Osteoblast (primary cell): ENCODE measurements at places on chromosomes 12 and 14. TPM values are rescaled to one million over a fixed set of nuclear protein-coding genes. Genes with fewer than 3 reads are reported as not detected.

GRCh38 chr12:49917788-49918173 lies 14.1 kb upstream of the FAIM2 start:
- peaks cover 12% of the 10 kb centered on the region for H3K27me3 ChIP-seq
- H3K4me1 ChIP-seq, result peaks cover 10% of the 10 kb centered on the region
- H3K4me3 ChIP-seq, result no peak overlapping the region
- peak; percentile 53 for DNase-seq

GPR132 gene
- total RNA-seq, result under 0.01 TPM in 2 replicates

GRCh38 chr12:89721291-89721987 lies 12.8 kb upstream of the ATP2B1 start:
- H3K4me1 ChIP-seq, result no peaks in the 10 kb centered on the region
- no peak overlapping the region for H3K27ac ChIP-seq
- H3K36me3 ChIP-seq, result no peaks in the 10 kb centered on the region
- no peaks in the 10 kb centered on the region for H3K27me3 ChIP-seq

DNA sequence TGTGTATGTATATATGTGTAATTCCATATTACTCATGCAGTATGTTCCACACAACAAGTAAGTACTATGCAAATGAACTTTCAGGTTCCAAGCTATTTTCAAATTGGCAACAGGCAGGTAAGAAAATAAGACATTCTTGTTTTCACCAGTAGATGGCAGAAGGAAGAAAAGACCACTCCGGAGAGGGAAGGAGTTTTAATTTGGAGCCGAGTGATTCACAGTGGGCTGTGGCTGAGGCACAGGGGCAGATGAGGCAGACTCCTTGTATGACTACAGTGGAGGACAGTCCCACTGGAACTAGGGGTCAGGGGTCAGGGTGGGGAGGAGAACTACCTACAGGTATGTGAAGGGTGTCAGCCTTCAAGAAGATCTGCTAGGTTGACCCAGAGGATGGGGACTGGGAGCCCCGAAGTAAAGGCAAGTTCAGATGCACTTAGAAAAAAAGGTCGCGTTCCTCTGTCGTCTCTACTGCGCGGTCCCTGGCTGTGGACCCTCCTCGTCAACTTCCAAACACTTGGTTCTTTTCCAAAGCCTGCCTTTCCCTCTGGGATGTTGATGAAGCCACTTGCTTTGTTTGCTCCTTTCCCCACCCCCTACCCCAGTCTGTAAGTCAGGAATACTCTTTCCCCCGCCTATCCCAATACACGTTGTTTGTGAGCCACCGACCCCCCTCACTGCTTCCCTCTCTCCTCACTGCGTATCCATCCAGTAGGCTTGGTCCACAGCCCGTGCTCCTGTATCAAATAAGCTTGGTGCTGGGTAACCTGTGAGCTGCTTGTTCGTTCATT lies 24.1 kb downstream of the DDX47 start:
- H3K27me3 ChIP-seq, result no peaks in the 10 kb centered on the region
- H3K36me3 ChIP-seq, result peaks cover 22% of the 10 kb centered on the region
- peak overlapping the region; percentile 86 for H3K27ac ChIP-seq

SLC7A8 gene
- 4.3 and 10.9 TPM in 2 replicates for total RNA-seq

DNA sequence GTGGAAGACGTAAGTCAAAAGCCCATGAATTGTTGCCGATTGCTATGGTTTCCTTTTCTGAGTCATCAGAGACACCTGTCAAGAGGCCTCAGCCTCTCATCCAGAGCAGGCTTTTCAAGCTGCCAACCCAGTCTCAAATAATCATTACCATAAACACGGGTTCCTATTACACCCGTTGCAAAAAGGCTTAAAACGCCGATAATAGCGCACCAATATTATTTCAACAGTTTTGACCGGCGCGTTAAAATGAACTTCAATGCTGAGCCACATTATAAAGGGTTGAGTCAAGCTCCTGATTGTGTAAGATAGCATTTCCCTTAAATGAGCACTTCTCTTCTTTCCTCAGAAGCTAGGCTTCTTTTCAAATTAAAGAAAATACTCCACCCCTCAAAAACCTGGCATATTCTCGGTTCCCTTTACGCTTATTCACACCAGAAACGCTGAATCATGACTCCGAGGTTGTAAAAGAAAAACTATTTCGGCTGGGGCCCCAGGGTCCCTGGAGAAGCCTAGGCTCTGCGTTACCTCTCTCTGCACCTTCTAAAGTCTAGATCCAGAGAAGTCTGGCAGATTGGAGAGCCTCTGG lies 1.4 kb downstream of the TMTC1 start:
- peak; percentile 88 for DNase-seq
- H3K4me3 ChIP-seq, result peak overlapping the region; percentile 86
- peaks cover 11% of the 10 kb centered on the region for H3K4me1 ChIP-seq
- H3K36me3 ChIP-seq, result no peaks in the 10 kb centered on the region

DNA sequence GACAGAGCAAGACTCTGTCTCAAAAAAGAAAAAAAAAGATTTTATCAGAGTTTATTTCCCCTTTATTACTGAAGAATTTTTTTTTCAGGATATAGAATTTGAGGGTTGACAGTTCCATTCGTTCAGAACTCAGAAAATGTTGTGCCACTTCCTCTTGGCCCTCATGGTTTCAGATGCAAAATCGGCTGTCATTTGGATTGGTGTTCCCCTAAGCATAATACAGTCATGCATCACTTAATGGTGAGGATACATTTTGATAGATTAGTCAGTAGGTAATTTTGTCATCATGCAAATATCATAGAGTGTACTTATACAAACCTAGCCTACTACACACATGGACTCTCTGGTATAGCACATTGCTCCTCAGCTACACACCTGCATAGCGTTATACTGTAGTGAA lies 263.9 kb upstream of the RTL1 start:
- no peaks in the 10 kb centered on the region for H3K27me3 ChIP-seq
- H3K27ac ChIP-seq, result no peak overlapping the region
- no peak overlapping the region for H3K4me3 ChIP-seq
- no peak for DNase-seq

DNA sequence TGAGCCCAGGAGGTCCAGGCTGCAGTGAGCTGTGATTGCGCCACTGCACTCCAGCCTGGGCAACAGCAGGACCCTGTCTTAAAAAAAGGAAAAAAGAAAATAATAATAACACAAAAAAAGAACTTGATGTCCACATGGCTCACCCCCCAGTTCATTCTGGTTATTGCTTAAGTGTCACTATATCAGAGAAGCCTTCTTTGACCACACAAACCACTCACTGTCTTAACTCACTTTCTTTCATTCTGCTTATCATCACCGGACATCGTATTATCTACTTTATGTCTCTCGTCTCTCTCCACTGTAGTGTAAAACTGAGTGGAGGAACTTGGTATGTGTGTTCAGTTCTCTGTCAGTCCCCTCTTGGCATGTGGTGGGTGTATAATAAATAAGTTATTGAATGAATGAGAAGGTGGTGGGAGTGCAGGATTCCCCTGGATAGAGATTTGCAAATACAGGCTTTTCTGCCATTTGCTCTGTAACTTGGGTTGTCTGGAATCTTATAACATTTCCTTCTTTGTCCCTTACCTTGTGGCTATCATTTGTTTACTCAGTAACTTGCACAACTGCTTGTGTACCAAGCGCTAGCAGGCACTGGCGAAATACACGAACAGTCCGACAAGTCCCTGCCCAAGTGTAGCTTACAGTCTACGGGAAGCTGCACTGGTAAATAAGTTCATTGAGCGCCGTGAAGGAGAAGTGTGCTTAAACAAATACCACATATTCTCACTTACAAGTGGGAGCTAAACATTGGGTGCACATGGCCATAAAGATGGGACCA lies 86.6 kb upstream of the TRAF3 start:
- no peaks in the 10 kb centered on the region for H3K4me1 ChIP-seq
- no peaks in the 10 kb centered on the region for H3K27me3 ChIP-seq
- no peak for DNase-seq
- H3K27ac ChIP-seq, result no peak overlapping the region

CMA1 gene
- not detected in 2 replicates for total RNA-seq

DNA sequence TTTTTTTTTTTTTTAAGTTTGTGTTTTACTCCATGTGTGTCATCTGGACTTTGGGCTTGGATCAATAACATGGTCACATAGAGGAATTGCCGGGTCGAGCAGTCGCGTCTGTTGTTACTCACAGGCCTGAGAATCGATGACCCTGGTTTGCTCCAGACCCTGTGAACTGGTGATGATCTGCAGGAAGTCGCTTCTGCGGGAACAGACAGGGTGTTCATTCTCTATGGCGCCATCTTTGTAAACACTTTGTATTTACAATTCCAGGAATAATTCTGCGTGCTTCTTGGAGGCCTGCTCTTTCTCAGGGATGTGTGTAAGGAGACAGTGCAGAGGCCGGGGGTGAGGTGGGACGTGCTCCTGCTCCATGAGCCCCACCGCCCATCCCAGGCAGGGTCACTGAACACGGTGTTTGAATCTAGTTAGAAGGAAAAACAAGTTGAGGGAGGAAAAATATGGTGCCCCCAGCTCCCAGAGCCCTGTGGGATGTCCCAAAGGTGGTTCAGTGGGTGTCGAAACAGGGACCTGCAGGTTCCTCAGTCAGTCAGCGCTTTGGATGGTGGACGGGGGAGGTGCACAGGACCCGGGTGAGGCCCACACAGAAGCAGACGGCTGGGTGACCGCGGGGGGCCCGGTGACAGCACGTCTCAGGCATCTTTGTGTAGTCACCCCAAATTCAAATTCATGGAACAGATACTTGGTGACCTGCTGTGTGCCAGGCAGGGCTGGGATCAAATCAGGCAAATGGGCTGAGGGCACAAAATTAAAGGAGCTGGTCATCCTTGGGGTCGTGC lies 58.8 kb downstream of the ADGRD1 start:
- DNase-seq, result peak; percentile 68
- no peak overlapping the region for H3K4me3 ChIP-seq
- H3K4me1 ChIP-seq, result no peaks in the 10 kb centered on the region
- no peak overlapping the region for H3K27ac ChIP-seq

TEX52 gene
- total RNA-seq, result not detected in 2 replicates

DNA sequence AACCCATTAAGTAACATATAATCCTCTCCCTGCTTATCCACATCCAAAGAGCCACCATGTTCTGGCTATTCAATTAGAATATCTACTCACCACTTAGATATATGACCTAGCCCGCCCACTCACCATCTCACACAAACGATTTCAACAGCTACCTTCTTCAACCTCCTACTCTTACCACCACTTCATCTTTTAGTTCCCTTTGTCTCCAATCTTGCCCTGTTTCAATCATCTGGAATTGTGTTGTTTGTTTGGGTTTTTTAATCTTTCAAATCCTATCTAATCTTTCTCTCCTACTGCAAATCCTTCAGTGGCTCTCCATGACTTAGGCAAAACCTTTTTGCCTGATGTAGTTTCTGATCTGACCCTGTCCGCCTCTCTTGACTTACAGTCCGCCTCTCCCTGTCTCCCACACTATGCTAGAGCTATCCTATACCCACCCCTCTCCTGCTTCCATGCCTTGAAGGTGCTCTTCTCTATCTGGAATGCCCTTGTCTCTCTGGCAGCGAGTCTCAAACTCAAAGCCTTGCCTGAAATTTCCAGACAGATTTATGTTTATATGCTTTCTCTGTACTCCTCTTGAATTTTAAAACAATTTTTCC lies 161.0 kb upstream of the CRY1 start:
- H3K36me3 ChIP-seq, result no peaks in the 10 kb centered on the region
- H3K27me3 ChIP-seq, result no peaks in the 10 kb centered on the region
- H3K27ac ChIP-seq, result no peak overlapping the region
- H3K4me1 ChIP-seq, result no peaks in the 10 kb centered on the region

DNA sequence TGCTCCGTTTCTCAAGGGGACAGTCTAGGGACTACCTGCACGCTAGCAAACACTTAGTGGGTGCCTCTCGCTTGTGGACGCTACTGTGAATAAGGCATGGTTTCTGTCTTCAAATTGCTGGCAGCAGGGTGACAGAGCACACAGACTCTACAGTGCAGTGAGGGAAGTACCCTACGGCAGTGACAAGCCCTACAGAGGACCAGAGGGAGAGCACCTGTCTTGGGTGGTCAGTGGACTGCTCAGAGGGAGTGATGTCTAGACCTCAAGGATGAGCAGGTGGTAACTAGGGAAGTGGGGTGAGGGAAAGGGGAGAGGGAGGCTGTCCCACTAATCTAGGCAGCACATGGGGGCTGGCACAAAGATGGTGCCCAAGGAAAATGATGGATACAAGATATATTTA lies 160.5 kb downstream of the RBM19 start:
- H3K27me3 ChIP-seq, result no peaks in the 10 kb centered on the region
- H3K36me3 ChIP-seq, result no peaks in the 10 kb centered on the region
- no peak overlapping the region for H3K4me3 ChIP-seq
- H3K4me1 ChIP-seq, result no peaks in the 10 kb centered on the region
- no peak overlapping the region for H3K27ac ChIP-seq

HCAR1 gene
- 0.59 and 1.1 TPM in 2 replicates for total RNA-seq

SLC2A3 gene
- total RNA-seq, result 117 and 143 TPM in 2 replicates

GRCh38 chr12:16606991-16607390 lies 1.0 kb upstream of the LMO3 start:
- H3K4me3 ChIP-seq, result no peak overlapping the region
- H3K27me3 ChIP-seq, result peaks cover 3% of the 10 kb centered on the region
- H3K4me1 ChIP-seq, result peaks cover 5% of the 10 kb centered on the region
- no peaks in the 10 kb centered on the region for H3K36me3 ChIP-seq
- DNase-seq, result peak; percentile 56

FAM186B gene
- total RNA-seq, result 0.59 and 0.72 TPM in 2 replicates

MYO1A gene
- under 0.01 TPM in 1 of 2 replicates, not detected in the other for total RNA-seq

PLCZ1 gene
- not detected in 2 replicates for total RNA-seq

DNA sequence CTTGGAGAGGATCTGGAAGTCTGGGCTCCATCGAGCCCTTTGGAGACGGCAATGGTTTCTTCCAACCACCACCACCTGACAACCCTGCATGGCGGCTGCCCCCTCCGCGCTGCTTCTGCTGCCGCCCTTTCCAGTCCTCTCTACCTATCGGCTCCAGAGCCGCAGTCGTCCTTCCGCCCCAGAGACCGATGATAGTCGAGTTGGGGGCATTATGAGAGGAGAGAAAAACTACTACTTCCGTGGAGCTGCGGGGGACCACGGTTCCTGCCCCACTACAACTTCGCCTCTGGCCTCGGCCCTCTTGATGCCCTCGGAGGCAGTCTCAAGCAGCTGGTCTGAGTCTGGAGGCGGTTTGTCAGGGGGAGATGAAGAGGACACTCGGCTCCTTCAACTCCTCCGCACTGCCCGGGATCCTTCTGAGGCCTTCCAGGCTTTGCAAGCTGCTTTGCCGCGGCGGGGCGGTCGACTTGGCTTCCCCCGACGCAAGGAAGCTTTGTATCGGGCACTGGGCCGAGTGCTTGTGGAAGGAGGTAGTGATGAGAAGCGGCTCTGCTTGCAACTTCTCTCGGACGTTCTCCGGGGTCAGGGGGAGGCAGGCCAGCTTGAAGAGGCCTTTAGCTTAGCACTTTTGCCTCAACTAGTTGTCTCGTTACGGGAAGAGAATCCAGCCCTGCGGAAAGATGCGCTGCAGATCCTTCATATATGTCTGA lies 499 bp downstream of the TOGARAM1 start:
- peaks cover 14% of the 10 kb centered on the region for H3K4me1 ChIP-seq
- no peaks in the 10 kb centered on the region for H3K27me3 ChIP-seq
- peak overlapping the region; percentile 93 for H3K27ac ChIP-seq
- no peaks in the 10 kb centered on the region for H3K36me3 ChIP-seq
- H3K4me3 ChIP-seq, result peak overlapping the region; percentile 92
- peak; percentile 60 for DNase-seq

DNA sequence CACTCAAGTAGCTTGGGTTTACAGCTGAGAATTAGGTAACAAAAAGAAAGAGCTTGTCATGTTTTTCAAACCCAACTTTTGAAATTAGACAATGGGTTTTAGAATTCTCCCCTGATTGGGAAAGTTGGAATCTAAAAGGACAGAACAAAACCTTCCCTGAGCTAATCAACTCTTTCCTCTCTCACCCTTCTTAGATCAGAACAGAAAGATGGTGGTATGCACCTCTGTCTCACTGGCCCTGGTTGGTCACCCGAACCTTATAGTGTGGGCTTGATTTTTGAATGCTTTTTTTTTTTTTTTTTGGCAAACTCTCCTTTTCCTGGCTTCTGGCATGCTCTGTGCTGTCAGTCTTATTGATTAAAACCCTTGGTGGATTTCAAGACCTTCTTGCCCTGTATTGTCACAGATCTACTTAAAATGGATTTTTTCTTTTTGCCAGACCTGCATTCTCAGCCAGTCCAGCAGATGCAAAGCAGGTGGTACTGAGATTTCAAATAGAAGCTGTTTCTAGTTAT lies 251.1 kb upstream of the RMST start:
- H3K27me3 ChIP-seq, result no peaks in the 10 kb centered on the region
- no peak for DNase-seq
- H3K27ac ChIP-seq, result no peak overlapping the region
